ENCODE measurements at places on chromosomes 4 and X.

DNA sequence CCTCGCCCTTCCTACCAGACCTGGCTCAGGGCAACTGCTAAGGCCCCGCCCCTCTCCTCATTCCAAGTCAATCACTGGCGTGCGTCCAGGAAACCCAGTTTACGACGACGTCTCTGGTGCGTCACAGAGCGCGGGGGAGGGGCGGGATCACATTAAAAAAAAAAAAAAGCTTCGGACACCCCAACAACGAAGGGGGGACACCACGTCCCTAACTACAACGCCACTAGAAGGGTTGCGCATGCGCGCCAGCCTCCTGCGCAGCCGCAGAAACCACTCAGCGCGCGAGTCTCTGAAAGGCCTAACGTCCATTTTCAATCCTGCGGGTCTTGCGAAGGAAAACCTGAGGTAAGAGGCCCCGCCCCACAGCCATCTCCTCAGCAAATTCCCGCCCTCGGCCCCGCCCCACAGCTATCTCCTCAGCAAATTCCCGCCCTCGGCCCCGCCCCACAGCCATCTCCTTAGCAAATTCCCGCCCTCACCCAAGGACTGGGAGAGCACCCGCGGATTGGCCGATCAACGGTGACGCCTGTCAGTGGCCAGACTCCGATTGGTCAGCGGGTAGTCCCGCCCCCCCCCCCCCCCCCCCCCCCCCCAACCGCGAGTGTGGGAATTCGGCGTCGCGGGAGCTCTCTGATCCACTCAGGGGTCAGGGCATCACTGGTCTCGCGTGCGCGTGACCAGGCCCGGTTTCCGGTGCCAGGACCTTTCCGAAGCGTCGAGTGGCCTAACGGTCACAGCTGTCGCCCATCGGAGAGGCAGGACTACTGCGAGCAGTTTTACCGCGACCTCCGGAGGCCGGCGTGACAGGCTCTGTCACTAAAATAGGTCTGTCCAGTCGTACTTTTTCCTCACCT lies at the start of gene SCML1:
Gene SCML1, plus strand, starts transcription at position 638 of the 854 bp plus-strand sequence. CDS start 6,694 bp downstream, outside the sequence.
- DNase-seq, result peak; percentile 94

DNA sequence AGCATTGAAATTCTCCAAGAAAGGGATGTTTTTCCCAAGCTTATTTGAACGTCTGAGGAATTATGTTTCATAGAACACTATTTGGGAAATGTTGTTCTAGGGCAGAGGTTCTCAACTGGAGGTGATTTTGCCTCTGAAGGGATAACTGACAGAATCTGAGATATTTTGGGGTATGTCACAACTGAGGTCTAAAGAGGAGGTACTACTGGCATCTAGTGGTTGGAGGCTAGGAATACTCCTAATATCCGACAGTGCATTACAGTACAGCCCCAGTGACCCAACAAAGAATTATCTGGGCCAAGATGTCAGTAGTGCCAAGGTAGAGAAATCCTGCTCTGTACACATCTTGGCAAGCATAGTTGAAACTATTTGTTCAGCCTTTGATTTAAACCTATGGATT lies 6.4 kb downstream of the HSPA4L start:
- no peak for DNase-seq

- no peak for DNase-seq
These were observed 277.5 kb upstream of the AGTR2 start for GRCh38 chrX:115892787-115893671.

GRCh38 chr4:11130195-11130970 lies 298.3 kb downstream of the HS3ST1 start:
- no peak for DNase-seq

All from NCI-H748 treated with DMSO at 0.1 percent for 48 hours (cell line).